ENCODE measurements at places on chromosomes 16 and 17.

- DNase-seq: no peak
Observed at GRCh38 chr16:84074721-84075120, 32.1 kb upstream of the SLC38A8 start.

- DNase-seq: no peak
Observed at GRCh38 chr17:227078-227945, 45.9 kb upstream of the DOC2B start.

DNA sequence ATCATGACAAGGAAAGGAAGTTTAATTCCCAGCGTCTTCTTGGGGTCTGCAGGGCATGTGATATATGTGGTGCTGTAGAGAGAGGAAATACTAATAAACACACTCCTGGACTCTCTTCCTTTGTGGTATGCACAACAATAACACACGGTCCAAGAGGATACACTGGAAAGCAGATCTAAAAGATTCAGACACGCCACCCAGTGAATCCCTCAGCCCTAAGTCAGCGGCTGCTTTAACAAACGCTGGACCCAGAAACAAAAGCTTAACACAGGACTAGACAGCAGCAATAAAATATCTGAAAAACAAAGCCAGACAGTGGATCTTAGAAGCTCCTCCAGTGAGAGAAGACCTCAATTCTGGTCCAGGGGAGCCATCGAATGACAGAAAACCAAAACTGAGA, 13.1 kb downstream of the CFAP20 start:
- DNase-seq: no peak

GRCh38 chr17:75099881-75100595, 9.7 kb upstream of the ARMC7 start:
- no peak for DNase-seq

- DNase-seq: no peak
Observed at GRCh38 chr17:56876766-56877179, 37.1 kb downstream of the TRIM25 start.

DNA sequence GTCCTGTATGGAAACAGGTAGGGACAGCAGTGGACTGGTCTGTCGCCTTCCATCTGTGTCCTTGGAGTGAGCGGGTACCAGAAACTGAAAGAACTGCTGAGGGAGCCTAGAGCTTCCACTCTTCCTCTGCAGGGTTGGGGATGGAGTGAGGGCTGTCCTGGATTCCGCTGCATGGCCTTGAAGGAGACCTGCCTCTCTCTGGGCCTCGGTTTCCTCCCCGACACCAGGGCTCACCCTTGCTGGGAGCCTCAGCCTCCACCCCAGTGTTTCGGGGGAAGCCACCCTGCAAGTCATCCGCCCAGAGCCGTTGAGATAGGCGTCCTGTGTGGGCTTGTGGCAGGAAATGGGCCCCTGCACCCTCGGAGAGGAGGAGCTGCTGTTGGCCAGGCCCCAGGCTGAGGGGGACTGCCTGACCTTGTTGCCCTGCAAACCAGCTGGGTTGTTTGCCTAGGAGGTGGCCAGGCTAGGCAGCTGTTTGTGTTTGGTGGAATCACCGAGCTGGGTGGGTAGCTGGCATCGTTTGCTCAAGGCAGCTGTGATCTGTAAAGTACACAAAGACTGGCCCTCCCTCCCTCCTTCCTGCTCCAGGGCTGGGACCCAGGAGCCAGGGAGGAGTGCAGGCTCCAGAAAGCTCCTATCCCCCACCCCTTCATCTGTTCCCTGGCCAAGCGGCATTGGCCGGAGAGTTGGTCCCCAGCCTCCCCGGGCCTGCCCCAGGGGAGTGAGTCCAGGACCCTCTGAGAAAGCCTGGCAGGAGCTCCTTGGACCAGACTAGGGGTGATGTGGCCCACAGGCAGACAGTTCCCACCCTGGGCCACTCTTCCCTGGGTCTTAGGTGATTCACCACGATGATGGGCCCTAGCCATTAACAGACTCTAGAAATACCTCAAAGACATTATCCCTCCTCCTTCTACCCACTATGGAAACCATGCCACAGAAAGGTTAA, 1.3 kb downstream of the RAB37 start:
- DNase-seq: no peak

- DNase-seq: no peak
Observed at GRCh38 chr16:83470416-83470815, 337.4 kb upstream of the HSBP1 start.

GRCh38 chr17:66799849-66800537, 34.9 kb upstream of the CACNG5 start:
- no peak for DNase-seq

- no peak for DNase-seq
Observed at GRCh38 chr16:70678898-70679670, 6.8 kb downstream of the MTSS2 start.

- DNase-seq: no peak
Observed at GRCh38 chr17:248337-249235, 67.1 kb upstream of the DOC2B start.

DNA sequence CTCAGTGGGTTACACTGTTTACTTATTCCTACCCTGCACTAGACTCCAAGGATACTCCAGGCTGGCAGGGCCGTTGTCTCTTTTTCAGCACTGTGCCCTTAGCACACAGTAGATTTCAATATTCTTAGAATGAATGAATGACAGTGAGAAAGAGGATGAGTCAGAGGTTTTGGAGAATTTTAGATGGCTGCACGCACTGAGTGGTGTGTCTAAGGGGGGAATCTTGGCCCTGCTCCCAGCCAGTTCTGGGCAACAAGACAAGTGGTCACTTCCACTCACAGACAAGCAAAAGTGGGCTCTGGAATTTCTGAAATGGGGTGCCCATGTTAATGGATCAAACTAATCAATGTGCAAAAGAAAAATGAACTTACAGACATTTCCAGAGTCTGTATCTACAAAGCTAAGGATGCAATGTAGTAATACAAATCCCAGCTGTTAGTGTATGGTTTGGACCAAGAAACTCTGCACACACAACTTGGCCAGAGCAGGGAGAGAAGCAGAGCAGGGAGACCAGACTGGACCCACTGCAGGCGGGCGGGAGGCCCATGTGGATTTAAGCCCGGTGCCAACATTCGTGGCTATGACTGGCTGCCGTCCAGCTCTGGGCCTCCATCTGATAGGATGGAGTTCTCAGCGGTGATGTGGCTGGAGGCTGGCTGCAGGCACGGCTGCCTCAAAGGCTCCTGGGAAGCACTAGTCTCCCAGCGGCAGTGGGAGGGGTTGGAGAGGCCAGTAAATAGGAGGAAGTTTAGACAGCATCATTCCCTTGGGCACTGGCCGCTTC, 95.6 kb upstream of the CDYL2 start:
- no peak for DNase-seq

DNA sequence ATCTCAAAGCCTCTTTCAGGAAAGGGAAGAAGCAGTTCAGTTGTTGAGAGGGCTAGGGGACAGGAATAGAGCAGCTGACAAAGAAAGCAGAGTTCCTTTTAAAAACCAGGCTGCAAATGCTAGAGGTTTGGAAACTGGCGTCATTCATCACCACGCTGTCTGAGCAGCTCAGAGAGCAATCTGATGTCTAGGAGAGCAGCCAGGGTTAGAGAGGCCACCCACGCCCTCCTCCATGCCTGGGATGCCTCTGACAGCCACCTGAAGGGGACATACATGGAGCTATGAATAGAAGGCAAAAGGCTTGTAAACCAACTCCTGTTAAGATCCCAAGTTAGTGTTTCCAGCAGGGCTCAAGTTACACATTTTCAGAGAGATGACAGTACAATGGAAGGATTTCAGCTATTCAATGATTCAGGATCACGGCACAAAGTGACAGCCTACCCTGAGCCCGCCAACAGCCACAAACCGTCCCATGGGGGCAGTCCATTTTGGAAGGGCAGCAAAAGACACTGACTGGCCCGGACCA, 12.4 kb downstream of the RAB5C start:
- DNase-seq: no peak

- peak; percentile 26 for DNase-seq
Observed at GRCh38 chr16:80299416-80299815, 241.4 kb upstream of the DYNLRB2 start.

DNA sequence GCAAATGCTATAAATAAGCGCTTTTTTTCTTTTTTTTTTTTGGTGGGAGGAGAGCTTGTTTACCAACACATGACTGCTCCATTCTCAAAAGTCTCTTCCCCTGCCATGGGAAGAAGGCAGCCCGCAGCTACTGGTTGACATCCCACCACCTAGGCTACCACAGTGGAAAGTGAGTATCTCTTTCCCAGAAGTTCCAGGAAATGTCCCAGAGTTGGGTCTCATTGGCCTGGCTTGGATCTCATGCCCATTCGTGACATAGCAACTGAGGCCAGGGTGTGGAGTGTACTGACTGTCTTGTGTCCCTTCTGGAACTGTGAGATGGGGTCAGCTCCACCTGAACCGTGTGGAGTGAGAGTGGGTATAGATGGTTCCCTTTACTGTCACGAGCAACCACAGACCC, 29.5 kb upstream of the BRD7 start:
- DNase-seq: no peak

DNA sequence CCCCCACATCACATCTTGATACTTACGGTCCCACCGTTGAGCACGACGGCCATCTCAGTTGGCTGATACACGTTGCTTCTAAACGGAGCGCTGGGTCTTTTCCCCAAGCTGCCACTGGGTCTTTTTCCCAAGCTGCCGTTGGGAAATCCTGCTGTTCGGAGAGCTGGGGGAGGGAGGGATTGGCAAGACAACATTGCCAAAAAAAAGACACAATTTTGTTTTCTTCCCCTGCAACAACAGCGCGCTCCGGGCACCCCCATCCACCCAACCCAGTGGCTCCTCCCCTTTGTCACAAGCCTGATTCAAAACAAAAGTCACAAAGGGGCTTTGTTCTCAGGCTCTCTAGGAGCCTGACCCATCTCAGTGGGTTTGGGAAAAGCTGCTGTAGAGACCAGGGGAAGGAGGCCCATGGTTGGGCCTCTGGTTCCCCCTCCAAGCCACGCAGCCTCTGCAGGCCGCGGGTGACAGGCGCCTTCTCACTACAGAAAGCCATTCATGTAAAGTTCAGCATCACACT, 22.8 kb downstream of the GPRC5B start:
- DNase-seq: no peak

- DNase-seq: peak; percentile 71
Observed at GRCh38 chr17:2710803-2711607, 559 bp downstream of the CLUH start.

- DNase-seq: no peak
Observed at GRCh38 chr16:31334934-31335333, 20.0 kb upstream of the ITGAX start.

DNA sequence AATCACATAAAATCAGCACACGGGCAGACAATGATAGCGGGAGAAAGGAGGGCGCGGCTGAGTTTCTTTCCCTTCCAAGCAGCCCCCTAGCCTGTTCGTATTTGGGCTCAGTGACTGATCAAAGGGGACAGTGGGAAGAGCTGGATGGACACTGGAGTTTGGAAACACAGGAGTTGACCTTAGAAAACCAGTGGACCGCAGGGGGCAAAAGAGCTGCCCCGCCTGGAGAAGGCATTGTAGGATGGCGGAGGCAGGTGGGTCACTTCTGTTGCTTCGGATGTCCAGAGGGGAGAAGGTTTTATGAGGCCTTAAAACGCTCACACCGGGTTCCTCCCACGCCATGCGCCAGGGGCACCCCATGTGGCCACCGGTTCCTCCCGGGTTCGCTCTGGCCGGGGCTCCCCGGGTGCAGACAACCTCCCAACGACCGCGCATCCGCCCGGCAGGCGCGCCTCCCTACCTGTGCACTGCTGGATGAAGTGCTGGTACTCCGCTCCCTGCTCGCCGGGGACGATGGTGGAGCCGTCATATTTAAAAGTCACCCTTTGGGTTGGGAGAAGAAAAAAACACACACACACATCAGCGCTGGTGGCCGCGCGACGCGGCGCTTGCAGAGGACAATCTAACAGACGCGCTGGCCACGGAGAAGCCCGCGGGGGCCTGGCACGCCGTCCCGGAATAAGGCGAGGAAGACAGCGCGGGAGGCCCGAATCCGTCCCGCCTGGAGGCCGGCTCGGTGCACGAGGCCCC, 662 bp downstream of the COTL1 start:
- no peak for DNase-seq

GRCh38 chr16:50261707-50262235, 4.6 kb upstream of the ADCY7 start:
- no peak for DNase-seq

- DNase-seq: peak; percentile 40
Observed at GRCh38 chr16:57859331-57859730, 57.0 kb upstream of the KIFC3 start.

GRCh38 chr16:77761204-77761603, 27.2 kb upstream of the VAT1L start:
- no peak for DNase-seq

GRCh38 chr17:17416007-17416399, 60.8 kb upstream of the MED9 start:
- peak; percentile 52 for DNase-seq

DNA sequence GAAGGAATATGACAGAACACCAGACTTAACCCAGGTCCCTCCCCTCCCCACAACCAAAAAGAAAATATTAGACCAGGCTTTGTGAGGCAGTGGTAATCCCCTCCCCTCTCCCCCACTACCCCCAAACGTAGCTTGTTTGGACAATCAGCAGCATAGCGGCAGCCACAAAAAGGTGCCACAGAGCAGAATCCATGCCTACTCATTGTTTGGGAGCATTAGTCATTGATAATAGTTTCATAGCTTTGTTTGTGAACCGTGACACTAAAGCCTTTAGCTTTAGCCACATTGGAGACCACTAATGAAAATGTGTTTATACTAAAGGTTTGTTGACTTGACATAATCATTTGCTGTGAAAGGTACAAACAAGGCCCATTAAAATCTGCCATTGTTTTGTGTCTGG, 65.1 kb downstream of the NUP93 start:
- DNase-seq: no peak

GRCh38 chr17:77140878-77141767, at the start of gene SEC14L1:
TSS of gene SEC14L1 (plus strand) at chr17:77140969. CDS start at chr17:77143597, 2,628 bp downstream.
- DNase-seq: peak; percentile 40

DNA sequence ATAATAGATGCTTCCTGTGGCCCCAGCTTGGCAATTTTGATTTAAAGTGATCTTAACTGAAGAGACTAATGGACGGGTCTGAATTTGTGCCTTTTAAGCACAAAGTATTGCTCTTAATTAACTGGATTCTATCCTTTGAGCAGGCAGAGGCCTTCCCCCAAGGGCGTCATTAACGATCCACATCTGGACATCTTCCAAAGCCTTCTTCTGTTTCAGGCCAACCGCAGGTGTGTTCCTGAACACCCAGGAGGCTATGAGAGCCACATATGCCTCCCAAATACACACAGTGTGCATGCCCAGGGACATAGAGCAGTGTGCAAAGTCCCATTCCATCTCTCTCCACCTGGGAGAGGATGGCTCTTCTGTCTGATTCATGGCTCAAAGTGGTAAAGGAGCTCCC, 42.3 kb downstream of the MAPT start:
- no peak for DNase-seq

- DNase-seq: no peak
Observed at GRCh38 chr16:87631067-87631466, 28.8 kb downstream of the JPH3 start.
